ENCODE measurements at places on chromosomes 2 and 18.

DNA sequence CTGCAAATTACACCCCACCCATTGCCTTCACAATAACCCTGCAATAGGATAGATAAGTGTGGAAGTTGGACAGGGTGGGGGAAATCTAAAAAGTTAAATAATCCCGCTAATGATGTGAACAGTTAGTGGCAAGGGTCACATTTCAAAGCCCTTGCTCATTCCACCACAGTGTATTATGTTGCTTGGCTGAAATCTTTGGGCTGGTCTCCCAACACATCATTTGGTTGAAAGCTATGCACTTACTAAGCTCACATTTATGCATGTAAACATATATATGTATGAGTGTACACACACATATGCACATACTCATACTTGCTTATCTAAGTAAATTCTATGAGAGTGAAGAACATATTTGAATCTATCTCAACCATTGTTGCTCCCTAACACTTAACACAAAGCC is 197.8 kb downstream of the RDH14 start:
- no peak for DNase-seq

DNA sequence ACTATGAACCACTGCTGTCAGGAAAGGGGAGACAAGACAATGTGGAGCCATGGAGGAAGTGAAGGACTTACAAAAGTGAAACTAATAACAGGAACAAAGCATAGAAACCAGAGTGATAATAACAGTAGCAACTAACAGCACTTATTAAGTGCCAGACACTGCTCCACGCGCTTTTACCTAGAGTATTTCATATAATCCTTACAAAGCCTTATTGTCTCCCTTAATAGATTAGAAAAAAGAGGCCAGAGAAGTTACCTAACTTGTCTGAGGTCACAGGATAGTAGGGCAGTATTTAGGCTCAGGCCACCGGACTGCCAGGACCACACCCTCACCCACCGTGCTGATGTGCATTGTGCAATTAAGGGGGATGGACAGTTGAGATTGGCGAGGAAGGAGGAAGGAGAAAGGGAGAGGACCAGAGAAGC is 98.6 kb upstream of the NFU1 start:
- no peak for DNase-seq

DNA sequence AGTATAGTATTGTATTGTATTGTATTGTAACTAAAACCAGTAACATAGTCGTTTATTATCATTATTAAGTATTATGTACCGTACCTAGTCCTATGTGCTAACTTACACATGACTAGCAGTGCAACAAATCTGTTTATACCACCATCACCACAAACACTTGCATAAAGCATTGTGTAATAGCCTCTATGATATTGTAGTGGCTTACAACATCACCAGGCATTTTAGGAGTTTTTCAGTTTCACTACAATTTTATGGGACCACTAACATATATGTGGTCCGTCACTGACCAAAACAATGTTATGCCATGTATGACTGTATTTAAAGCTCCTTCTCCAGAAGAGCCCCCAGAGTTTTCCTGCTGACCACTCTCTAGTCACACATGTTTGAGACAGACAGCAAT is 306.2 kb downstream of the SETBP1 start:
- DNase-seq, result no peak

DNA sequence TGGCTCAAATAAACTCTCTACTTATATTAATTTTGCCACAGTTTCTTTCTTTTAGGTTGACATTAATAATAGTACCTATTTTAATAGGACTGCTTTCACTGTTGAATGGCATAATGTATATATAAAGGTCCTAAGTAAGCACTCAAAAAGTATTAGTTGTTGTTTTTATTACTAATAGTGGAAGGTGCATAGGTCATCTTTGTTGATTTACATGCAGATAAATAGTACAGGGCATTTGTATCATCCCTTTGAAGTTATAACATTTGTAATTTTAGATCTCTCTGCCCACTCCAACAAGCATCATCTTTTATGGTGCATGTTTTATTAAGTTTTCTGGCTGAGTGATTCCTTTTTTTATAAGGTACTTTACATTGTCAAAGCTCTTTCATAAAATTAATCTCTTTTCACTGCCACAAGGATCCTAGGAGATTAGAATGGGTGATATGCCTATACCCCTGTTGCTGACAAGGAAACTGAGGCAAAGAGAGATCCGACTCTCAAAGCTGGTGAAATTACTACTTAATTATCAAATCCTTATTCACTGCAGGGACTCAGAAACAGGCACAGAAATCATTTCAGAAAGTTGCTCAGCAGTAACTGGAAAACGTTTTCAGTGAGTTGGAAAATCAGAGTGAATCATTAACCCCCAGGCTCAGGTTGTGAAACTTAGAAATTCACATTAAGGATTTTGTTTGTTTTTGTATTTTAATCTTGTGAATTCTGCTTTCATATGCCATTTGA is 299.6 kb downstream of the AGPS start:
- no peak for DNase-seq

DNA sequence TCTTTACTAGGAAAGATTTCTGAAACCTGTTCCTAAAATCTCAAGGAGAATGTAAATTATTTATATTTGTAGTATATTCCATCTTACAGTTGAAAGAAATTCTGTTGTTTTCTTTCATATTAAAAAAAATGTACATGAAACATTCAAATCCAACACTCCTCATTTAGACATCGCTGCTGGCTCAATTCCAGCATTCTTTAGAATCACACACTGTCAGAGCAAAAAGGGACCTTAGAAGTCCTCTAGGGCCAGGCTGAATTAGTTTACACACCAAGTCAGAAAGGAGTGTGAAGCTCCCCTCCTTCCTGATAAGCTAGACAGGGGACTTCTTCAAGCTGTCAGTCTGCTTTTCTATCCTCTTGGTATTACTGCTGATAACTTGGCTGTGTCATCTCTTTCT is 158.6 kb upstream of the LTBP1 start:
- no peak for DNase-seq

DNA sequence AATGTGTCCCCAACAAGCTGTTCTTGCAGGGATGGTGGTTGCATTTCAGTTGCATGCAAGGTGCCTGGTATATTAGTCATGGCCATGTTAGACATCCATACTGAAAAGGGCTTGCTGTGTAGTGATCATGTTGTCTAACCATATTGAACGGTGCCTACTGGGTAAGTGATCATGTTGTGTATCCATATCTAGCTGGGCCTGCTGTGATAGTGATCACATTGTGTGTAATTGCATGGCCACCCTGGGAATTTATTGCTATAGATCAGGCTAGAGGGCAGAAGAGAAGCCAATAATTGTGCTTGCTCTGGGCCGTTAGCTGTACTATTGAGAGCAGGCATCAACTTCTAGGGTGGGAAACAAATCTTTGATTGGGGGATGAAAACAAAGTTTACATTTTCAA is 9.8 kb upstream of the EPC2 start:
- no peak for DNase-seq

GRCh38 chr18:48222118-48222517 is 187.1 kb downstream of the ZBTB7C start:
- DNase-seq, result no peak

- no peak for DNase-seq
Observed at GRCh38 chr2:12424809-12425208, 291.9 kb upstream of the TRIB2 start.

GRCh38 chr18:32712860-32713259 is 60.0 kb downstream of the KLHL14 start:
- DNase-seq, result no peak

DNA sequence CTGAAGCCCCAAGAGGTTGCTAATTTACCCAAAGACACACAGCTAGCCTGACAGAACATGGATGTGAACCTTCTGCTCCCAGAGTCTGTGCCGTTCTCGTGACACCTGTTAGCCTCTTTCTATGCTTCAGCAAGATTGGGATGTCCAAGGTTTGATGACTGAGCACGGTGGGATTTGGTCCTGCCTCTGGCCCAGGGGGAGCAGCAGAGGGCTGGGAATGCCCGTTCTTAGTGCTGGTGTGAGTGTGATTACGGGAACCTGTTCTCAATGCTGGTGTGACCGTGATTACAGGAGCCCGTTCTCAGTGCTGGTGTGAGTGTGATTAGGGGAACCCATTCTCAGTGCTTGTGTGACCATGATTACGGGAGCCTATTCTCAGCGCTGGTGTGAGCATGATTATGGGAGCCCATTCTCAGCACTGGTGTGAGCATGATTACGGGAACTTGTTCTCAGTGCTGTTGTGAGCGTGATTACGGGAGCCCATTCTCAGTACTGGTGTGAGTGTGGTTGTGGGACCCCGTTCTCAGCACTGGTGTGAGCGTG is 67.3 kb upstream of the SNTG2 start:
- no peak for DNase-seq

DNA sequence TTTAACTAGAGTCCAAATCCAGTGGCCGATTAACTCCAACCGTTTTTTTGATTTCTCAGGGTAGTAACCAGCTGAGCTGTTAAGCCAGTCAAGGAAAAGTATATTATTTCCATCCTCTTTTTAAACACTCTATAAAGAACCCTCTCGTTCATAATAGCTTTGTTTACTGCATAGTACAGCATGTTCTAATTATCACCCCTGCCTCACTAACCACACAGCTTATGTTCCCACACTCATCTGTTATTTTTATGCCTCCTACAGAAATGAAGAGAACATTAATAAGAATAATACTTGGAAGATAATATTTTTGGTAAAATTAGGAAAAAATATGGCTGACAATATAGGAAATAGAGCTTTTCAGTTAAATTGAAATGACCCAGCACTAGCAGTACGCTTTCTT is 2132.8 kb upstream of the CELF4 start:
- no peak for DNase-seq

DNA sequence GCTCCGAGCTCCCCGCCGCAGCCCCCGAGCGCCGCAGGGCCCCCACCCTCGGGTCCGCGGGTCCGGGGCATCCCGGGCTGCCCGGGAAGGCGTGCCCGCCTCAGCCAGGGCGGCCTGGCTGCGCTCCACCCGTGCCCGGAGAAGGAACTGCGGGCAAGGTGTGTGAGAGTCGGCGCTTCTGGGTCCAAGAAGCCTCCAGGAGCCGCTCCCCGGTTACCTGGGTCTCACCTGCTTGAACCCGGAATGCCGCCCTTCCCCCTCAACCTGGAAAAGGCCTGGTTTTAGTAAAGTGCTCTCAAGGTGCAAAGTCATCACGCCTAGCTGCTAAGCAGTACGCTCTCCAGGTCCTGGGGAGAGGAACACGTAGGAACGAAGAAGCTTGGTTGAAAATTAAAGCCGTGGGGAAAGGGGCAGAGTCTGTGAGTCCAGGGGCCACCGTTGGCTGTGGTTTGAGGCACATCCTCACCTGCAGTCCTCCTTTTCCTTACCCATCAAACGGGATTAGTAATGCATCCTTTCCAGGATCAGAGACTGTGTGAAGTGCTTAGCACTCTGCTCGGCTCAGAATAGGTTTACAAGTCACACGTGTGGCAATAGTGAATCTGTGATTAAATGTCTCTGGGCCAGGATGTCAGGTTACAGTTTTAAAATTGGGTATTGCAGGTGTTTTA is 1.2 kb downstream of the ASAP2 start:
- peak; percentile 53 for DNase-seq

DNA sequence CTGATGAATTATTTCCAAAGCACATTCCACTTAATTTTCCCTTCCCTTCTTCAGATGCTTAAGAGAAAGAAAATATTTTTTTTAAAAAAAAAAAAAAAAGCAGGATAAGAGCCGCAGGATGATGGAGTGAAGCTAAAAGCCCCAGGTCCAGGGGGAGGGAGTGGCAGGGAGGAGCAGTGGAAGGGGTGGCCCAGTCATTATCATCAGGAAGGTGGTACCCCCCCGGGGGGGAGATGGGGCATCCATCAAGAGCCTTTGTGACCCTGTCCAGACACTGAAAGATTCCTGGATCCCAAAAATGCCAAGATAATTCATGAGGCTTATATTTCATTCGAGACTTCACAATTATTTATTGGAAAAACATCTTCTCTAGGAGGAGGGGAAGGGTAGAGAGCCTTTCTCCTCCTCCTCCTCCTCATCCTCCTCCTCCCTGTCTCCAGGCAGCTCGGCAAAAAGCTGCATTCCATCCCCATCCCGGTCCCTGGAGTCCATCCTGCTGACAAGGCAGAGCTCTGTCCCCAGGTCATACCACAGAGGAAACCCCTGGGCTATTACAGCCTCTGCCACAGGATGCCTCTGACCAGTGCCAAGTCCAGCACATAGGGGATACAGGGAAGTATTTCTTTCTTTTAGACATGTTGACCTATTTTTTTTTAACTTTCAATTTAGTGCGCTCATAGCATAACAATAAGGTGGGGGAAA is 125.3 kb downstream of the TWIST2 start:
- DNase-seq, result no peak

- DNase-seq, result no peak
Observed at GRCh38 chr18:34932792-34933466, 108.3 kb upstream of the MAPRE2 start.

DNA sequence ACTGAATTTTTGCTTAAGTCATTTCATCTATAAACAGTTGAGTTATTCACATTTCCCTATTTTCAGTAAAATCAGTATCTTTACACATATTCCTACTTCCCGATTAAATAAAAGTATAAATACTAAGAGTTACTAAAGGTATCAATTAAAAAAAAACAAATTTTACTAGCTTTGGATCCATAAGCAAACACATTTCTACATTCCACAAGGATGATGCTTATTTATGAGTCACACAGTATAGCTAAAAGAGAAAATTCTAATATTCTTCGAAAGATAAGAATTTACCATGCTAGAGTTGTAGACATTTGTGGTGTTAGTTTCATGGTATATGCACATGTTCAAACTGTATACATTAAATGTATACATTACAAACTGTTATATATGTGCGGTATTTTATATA is 23.7 kb downstream of the PGAP1 start:
- no peak for DNase-seq

DNA sequence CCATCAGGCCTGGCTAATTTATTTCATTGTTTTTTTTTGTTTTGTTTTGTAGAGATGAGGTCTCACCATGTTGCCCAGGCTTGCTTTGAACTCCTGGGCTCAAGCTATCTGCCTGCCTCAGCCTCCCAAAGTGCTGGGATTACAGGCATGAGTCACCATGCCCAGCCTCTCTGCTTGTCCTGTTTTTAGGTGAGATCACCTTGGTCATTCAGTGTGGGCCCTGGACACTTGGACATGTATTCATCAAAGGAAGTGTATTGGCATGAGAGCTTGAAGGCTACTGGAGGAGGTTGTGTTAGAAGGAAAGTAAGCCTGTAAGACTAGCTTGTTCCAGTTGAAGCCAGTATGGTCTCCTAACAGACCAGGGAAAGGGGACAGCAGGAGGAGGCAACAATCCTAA is 229.2 kb upstream of the RGPD4 start:
- DNase-seq, result no peak

DNA sequence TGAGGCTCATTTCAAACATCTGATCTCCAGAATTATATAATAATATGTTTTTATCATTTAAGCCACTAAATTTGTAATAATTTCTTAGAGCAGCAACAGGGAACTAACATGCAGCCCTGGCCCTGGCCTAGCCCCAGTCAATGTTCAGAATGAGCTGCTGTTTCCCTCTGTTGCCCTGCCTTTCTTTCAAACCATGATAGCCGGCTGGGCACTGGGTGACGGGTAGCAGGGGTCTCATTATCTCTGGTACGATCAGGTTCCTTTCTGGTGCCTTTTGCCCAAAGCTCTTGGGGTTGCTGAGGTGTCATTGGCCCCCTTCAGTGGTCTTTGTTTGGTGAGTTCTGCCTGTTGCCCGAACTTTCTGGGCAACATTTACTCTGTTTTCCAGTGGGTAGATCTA is 63.1 kb downstream of the THNSL2 start:
- DNase-seq, result no peak

- no peak for DNase-seq
Observed at GRCh38 chr2:230418341-230419016, 2.5 kb downstream of the SP100 start.

- DNase-seq, result no peak
Observed at GRCh38 chr2:85642725-85643124, 25.3 kb downstream of the SFTPB start.

- DNase-seq, result no peak
Observed at GRCh38 chr2:12923907-12924610, 207.3 kb downstream of the TRIB2 start.

GRCh38 chr2:67858886-67859285 is 203.9 kb downstream of the C1D start:
- no peak for DNase-seq
